ENCODE measurements at places on chromosomes 2 and 18.

DNA sequence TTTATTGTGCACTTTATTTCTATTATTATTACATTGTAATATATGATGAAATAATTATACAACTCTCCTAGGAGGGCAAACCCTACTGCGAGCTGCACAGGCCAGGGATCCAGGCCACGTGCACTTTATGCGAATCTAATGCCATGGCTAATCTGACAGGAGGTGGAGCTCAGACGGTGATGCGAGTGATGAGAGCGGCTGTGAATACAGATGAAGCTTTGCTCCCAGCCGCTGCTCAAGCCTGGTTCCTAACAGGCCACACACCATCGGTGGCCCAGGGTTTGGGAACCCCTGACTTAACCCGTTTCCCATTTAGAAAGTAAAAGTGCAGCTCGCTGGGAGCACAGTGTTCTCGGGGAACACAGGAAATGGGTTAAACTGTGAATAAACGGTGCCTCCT, 40.8 kb upstream of the RAB6D start:
- no peak for DNase-seq

GRCh38 chr2:26532301-26533250, 54.7 kb upstream of the OTOF start:
- no peak for DNase-seq

GRCh38 chr2:102703748-102704147, 58.1 kb upstream of the TMEM182 start:
- no peak for DNase-seq

- DNase-seq: no peak
Observed at GRCh38 chr2:210318486-210318885, 3.5 kb upstream of the MYL1 start.

DNA sequence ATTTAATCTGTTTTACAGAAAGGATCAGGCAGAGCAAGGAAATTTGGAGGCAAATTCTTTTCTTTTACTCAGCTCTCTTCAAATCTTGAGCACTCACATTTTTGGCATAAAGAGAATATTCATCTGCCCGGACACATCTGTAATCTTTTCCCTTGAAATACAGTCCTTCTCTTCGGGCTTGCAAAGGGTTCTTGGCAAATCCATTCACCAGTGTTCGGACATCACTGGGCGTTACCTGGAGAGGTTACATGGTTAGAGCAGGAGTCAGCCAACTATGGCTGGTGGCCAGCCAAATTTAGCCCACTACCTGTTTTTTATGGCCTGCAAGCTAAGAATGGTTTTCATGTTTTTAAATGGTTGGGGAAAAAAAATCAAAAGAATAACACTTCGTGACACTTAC, 2.1 kb downstream of the PFN4 start:
- DNase-seq: no peak

GRCh38 chr2:190119257-190119656, 56.7 kb upstream of the MSTN start:
- DNase-seq: no peak

DNA sequence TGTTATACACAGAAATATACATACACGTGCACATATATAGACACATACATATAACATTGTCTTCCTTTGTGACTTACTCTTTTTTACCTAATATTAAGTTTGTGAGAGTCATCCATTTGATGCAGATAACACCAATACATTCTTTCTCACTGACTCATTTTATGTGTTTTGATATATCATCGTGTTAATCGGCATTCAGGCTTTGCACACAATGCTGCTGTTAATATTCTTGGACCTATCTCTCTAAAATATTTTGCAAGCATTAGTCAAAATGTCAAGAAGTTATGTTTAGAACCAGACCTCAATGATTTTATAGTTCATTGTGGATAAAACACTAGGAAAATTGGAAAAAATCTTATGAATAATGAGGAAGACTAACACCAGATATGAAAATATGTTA, 441.1 kb downstream of the LRATD1 start:
- no peak for DNase-seq

Data from stimulated activated CD8-positive, alpha-beta memory T cell treated with anti-CD3 and anti-CD28 coated beads, Interleukin-4, amount 100 ng/mL, for 4 hours (primary cell).